Fibroblast of lung (primary cell): ENCODE measurements at places on chromosomes 4 and X. TPM values are rescaled to one million over a fixed set of nuclear protein-coding genes. Genes with fewer than 3 reads are reported as not detected.

The LDB2 gene
- 41.6 and 65.2 TPM in 2 replicates for polyA plus RNA-seq

The HMGB3 gene
- 14.5 and 33.7 TPM in 2 replicates for polyA plus RNA-seq

The HSPA4L gene
- polyA plus RNA-seq: 3.9 and 9.9 TPM in 2 replicates

The PARM1 gene
- 0.20 and 0.30 TPM in 2 replicates for polyA plus RNA-seq

The RXFP1 gene
- 0.06 and 0.10 TPM in 2 replicates for polyA plus RNA-seq
